ENCODE measurements at places on chromosomes 7 and 10.

DNA sequence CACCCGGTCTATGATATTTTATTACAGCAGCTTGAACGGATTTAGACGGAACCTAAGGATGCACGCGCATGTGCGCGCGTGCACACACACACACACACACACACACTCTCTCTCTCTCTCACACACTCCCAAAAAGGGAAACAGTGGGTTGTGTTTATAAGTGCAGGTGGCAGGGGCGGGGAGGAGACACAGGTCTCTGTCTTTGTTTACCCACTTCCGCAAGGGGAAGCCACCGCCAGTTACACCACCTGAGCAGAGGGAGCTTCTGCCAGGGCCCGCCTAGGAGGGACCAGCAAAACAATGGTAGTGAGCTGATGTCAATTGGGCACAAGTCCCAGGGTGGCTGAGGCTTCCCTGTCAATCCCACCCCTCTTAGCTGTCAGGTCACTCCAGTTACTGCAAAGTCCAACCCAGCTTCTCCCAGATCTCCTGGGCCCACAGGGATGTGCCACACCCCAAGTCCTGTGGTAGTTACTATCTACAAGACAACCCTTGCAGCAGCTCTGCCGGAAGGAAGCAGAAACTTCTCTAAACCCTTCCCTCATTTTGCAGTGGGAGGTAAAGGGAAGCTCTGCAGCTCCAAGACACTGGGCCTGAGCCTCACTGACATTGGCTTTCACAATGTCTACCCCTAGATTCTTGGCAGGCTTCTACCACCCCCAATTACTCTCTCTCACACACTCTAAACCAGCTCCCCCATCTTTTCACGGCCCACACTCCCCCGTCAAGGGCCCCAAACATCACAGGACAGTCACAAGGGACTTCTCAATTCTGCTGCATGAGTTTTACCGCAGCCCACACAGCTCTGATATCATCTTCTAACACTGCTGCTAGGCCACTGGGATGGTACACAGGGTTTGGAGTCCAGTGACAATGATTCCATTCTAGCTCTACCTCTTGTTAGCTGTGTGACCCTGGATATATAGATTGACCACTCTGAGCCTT is 17.6 kb downstream of the ANXA11 start:
- DNase-seq = no peak

DNA sequence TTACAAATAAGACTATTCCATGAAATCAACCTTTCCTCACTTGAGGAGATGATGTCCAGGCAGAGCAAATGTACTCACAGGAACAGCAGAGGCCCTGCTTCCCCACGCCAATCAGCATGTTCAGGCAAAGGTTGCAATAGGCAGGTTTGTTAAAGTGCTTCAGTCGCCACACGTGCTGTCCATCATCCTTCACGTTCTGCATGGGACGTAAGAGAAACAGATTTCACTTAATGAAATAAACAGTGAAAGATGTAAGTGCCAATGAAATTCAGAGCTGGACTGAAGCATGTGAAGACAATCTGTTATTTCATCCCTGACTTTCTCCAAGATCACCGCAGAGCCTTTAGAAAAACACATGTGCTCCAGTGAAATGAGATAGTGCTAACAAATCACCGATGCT is 217.4 kb downstream of the DGKB start:
- no peak for DNase-seq

DNA sequence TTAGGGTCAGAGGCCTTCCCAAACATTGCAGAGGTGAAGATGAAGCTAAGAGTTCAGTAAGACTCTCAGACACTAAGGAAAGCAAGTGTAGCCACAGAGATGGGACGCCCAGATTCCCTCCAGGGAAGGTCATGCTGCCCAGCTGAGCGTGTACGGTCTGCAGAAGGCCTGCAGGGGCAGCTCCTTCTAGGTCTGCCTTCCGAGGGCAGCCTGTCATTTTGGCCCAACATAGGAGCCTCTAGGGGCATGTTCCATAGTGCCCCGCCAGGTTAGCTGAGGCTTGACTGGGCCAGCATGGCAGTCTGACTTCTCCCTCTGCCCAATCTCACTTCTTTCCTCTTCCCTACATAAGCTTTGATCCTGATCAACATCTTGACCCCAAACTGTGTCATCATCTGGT is 130.7 kb downstream of the PIP4K2A start:
- no peak for DNase-seq

DNA sequence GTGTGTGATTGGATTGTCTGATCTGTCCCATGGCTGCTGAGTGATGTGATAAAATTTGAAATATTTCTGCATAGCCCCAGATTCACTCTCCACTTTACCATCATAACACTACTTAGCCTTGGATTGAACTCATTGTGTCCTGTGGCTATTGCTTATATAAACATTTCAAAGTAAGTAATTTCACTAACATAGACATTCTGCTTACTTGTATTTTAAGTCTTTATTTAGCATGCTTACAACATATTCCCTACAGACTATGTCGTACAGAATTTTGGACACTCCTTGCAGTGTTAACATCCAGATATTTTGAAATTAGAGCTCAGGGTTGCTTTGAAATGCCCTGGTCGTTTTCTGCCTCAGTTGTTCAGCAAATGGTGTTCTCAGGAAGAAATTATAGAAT is 117.6 kb downstream of the LRRC4 start:
- DNase-seq = no peak

GRCh38 chr10:80429521-80429973 is 21.2 kb downstream of the PRXL2A start:
- DNase-seq = no peak

GRCh38 chr7:12582362-12582761 is 11.8 kb downstream of the SCIN start:
- no peak for DNase-seq

GRCh38 chr7:33559324-33559710 is 346.0 kb upstream of the BMPER start:
- DNase-seq = no peak

DNA sequence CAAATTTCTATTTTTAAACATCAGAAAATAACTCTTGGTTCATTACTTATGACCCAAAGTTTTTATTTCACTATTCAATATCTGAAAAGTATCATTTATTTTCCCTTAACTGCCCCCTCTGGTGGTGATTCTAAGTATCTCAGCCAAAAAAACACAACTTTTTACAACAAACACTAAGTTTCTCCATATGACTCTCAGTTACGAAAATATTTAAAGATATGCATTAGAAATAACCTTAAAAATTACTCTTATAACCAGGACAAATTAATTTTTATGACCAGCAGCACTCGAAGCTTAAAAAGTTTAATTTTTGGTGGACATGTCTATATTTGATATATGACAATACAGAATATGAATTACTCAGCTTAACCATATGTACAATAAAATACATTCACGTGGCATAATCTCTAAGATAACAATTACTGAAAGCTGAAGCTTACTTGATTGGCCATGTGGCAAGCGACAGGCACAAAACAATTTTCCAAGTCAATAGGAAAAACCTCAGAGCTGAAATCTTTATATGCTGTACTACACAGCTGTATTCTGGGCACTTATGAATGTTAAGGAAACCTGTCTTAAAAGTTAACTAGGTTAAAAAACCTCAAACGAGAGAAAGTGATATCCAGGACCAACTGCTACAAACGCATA is 2.3 kb downstream of the HNRNPA2B1 start:
- DNase-seq = no peak

DNA sequence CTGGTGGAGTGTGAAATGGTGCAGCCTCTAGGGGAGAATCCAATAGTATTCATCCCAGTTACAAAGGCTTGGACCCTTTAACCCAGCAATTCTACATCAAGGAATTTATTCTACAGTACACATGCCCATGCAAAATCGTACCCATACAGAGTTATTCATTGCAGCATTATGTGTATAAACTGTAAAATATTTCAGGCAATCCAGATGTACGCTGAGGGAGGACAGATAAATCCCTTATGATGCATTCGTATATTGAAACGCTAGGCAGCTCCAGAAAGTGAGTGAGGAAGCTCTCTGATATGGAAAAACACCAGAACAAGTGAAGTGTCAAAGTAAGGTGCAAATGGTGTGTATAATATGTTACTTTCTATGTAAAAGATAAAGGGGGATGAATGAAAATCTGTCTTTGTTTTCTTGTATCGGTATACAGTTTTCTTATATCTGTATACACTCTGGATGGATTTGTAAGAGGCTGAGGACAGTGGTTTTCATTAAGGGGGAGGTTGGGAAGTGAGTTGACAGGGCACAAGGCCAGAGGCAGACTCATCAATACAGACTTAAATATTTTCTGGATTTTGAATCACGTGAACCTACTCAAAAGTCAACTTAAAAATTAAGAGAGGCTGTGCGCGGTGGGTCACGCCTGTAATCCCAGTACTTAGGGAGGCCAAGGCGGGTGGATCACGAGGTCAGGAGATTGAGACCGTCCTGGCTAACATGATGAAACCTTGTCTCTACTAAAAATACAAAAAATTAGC is 17.1 kb downstream of the VWA2 start:
- no peak for DNase-seq

- no peak for DNase-seq
Measured at GRCh38 chr7:156998988-156999957, 11.2 kb downstream of the MNX1 start.

- no peak for DNase-seq
Measured at GRCh38 chr10:123972481-123973401, 81.1 kb upstream of the CPXM2 start.

- no peak for DNase-seq
Measured at GRCh38 chr7:17580141-17580540, 281.7 kb downstream of the AHR start.

GRCh38 chr7:26705567-26705966 is 158.8 kb downstream of the SKAP2 start:
- DNase-seq = peak; percentile 61

GRCh38 chr7:50206453-50207250 is 97.9 kb upstream of the IKZF1 start:
- DNase-seq = no peak

DNA sequence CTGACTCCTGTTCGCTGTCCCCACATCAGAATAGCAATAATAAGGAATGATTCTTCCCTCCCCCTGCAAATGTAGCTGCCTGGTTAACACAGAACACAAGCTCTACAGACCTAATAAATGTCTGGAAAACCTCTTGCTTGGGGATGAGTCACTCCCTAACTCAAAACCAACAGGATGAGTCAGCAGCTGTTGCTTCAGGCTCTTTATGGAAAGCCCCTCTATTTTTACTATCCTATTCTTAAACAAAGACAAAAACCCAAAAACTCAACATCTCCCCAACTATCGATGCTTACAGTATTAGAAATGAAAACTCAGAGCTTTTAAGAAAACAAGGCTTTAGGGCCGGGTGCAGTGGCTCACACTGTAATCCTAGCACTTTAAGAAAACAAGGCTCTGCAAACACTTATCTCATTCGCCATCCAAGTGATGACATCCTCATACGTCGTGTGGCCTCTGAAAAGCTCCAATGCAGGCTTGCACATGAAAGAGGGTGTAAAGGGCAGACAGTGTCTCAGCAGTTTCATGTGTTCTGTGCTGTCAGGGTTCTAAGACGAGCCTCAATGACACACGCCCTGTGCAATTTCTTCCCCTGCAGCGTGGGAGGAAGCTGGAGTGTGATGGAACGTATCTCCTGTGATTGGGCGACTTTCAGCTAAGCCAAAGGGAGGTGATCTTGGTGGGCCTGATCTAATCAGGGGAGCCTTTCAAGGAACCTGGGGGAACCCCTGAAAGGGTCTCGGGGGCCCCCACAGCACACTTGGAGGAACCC is 70.1 kb downstream of the AMZ1 start:
- DNase-seq = peak; percentile 98
